ENCODE measurements at places on chromosomes 4 and X.

GRCh38 chr4:145041378-145041777, 56.6 kb downstream of the ANAPC10 start:
- DNase-seq: peak; percentile 14

GRCh38 chr4:147587041-147587440, 30.2 kb upstream of the TMEM184C start:
- DNase-seq: no peak

DNA sequence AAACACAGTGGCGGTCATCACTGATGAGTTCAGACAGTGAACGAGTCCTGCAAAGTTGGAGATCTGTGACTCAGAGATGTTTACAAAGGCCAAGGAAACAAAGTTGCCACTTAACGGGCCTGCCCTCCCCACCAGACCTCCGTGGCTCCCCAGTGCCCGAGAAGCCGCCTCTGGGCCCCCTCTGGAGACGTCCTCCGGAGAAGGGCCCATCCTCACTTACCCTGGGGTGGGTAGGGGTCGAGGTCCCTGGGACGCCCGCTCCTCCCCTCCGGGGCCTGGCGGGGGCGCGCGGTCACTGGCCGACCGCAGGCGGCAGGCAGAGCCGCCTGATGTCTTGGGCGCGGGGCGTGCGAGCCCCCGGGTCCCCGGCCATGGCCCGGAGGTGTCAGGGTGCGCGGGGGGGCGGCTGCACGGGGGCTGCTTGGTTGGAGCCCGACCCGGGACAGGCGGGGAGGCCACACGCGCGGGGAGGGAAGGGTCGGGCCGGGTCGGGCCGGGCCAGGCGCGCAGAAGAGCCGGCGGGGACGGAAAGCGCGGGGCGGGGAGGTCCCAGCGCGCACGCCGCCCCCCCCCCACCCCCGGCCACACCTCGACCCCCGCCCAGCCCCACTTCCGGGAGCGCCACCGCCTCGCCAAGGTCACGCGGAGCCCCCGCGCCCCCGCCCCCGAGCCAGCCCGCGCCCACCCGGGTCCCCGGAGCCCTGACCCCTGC, 529 bp downstream of the DHRSX start:
- peak; percentile 50 for DNase-seq

GRCh38 chr4:177455561-177455970, 13.3 kb upstream of the AGA start:
- DNase-seq: peak; percentile 55

DNA sequence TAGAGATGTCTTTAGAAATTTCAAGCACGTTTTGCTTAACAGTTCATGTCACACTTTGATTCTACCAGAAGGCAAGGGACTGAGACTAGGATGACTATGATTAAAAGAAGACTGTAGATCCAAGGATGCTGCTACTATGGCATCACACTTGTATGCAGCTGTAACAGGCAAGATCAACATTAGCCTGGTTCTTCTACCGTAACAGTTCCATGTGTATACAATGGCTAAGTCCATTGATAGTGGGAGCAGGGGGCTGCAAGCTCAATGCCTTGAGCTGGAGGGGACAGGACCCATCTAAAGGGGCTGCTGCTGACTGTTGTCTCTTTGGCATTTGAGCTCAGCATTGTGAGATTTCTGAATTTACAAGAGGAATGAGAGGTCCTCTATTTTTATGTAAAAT, 212.0 kb downstream of the APBB2 start:
- DNase-seq: no peak

DNA sequence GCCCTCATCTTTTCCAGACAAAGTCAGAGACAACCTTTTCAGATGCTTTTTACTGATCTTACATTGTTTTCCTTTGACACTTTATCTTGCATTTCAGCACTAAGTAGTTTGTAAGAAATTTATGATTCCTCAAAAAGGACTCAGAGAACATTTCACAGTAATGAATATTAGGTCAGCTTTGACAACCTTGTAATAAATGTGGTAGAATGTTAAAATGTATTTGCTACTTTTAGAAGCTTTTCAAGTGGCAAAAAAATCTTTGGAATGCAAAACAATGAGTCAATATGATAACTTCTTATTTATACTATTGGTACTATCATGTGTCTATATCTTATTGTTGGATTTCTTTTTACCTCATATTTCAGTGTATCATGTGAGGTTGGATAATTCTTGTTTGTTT, 146.2 kb upstream of the FAT4 start:
- no peak for DNase-seq

GRCh38 chrX:150690126-150690525, 3.1 kb upstream of the MTMR1 start:
- DNase-seq: peak; percentile 74

DNA sequence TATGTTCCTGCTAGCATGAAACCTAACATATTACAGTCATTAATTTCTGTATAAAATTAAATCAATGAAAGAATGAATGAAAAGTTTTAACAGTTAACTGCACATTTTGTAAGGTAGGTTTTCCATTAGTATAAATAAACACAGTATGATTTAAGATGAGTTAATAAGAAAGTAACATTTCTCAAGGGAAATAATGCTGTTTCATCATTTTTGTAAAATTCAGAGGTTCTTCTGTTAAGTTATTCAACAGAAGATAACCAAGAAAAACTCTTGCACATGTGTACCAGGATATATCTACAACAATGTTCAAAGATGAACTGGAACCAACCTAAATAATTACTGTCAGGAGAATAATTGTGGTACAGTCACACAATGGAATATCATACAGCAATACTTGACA, 88.6 kb downstream of the NEK1 start:
- DNase-seq: no peak

DNA sequence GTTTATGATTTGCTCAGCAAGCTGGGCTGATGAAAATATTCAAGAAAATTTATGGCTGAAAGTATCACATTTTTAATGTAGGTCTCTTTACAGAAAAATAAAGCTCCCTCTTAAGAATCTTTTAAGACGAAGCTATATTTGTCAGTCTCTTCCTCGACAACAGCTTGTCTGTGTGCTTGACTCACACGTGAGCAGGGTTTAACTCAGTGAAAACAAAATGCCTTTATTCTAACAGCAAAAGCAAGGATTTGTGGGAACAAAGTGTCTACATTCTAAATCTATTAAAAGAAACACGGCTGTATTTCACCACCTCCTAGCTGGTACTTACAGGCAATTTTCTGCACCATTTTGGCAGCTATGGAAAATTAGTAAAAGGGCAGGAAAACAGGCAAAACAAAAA, 75.5 kb downstream of the NYX start:
- DNase-seq: no peak

GRCh38 chrX:119667111-119667878, 25.7 kb downstream of the SEPTIN6 start:
- no peak for DNase-seq

DNA sequence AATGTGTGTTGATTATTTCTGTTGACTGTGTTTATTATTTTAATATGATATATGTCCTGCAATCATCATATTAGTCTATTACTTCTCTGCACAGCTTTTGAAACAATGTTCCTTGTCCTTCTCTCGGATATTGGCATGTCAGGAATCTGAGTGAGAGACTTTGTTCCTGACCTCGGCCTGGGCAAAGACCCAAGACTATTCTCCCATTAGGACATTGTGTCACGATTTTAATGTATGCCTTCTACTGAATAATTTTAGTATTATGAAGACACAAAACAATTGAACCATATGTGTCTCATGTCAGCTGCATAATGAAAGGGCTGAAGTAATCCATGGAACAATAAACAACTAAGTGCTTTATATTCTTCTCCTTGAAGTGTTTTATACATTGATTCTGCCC, 580.8 kb upstream of the TENM3 start:
- DNase-seq: peak; percentile 65

- DNase-seq: no peak
These were observed 63.0 kb upstream of the STOX2 start for GRCh38 chr4:183842129-183842528.

DNA sequence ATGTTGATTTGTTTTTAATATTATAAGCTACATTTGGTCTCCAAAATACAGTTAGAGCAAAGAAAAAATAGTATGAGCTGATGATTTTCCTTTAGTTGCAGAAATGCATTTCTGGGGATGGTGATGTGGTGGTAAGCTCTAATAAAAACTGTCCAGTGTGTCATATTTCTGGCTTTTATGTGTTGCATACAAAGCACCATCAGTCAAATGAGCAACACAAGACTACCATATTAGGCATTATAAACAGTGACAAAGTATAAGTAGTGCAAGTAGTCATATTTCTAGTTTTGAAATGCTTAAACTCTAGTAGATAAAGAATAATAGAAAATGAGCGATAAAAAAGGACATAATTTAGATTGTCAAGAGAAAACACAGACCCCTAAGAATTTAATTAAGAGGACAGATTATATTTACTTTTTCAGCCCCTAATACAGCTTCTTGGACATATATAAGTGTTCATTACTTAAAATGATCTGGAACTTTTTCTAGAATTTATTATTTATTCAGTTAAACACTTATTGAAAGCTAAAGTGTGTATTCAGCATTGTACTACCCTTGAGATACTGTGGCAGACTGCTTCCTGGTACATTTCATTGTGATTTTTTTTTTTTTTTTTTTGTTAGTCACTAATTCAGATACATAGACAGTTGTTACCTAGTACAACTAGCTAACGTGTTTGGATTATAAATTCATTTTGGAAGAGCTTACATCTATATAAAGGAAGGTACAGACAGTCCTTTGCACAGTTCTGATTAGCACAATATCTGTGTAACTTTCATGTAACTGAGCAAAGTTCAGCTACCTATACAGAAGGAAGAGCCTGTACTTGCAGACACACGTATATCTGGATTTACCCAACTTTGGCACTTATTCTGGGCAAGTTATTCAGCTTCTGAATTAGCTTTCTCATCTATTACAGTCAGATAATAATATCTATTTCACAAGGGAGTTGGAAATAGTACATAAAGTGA, 22.3 kb downstream of the RAP1GDS1 start:
- no peak for DNase-seq

- no peak for DNase-seq
These were observed 106.5 kb downstream of the ATP11C start for GRCh38 chrX:139826065-139827044.

GRCh38 chr4:36081185-36081584, 163.1 kb downstream of the ARAP2 start:
- DNase-seq: no peak
